ENCODE measurements at places on chromosomes 12 and 14. TPM values are rescaled to one million over a fixed set of nuclear protein-coding genes. Genes with fewer than 3 reads are reported as not detected.

GRCh38 chr12:2668816-2669215 is 126.0 kb upstream of the FKBP4 start:
- no peak for DNase-seq

Gene DNAI7
- total RNA-seq: not detected

GRCh38 chr14:32078023-32078857 is 1.1 kb downstream of the ARHGAP5 start:
- DNase-seq: peak; percentile 8

DNA sequence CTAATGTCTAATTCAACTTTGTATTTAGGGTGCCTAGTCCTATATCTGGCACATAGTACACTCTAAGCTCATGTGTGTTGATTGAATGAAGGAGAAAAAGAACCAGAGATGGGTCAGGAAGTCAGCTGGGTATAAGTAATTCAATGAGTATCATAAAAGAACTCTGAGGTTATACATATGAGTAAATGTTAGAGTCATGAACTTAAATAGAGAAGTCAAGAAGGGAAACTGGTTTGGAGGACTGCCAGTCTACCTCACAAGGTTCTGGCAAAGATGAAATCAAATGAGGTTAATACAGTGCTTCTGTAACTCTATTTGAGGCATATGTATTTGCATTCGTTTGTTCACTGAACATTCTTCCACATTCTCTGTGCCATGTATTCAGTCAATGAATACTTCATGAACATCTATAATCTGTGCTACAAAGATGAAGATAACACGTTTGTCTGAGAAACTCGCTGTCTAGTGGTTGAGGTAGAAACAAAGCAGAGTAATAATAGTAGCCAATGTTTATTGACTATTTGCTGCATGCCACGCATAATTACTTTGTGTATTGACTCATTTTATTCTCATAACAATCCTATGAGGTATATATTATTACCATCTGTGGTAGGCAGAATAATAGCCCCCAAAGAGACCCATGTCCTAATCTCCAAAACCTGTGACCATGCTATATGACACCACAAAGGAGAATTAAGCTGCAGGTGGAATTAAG is 88.9 kb downstream of the PTGER2 start:
- no peak for DNase-seq

DNA sequence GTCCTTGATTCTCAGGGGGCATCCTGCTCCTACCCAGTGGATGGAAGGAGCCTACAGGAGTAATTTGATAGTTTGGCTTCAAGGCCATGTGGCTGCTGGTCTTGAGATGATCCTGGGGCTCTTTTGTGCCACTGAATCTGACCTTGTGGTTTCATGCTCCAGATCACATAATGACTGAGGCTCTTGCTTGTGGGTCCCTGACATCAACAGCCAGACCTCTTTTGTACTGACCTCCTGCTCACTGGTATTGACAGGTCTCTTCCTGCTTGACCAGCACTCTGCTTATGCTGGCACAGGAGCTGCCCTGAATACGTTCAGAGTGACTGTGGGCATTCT is 23.2 kb upstream of the JPH4 start:
- no peak for DNase-seq

Gene KLRK1
- 35.4 TPM for total RNA-seq

Gene SPIC
- total RNA-seq: not detected

DNA sequence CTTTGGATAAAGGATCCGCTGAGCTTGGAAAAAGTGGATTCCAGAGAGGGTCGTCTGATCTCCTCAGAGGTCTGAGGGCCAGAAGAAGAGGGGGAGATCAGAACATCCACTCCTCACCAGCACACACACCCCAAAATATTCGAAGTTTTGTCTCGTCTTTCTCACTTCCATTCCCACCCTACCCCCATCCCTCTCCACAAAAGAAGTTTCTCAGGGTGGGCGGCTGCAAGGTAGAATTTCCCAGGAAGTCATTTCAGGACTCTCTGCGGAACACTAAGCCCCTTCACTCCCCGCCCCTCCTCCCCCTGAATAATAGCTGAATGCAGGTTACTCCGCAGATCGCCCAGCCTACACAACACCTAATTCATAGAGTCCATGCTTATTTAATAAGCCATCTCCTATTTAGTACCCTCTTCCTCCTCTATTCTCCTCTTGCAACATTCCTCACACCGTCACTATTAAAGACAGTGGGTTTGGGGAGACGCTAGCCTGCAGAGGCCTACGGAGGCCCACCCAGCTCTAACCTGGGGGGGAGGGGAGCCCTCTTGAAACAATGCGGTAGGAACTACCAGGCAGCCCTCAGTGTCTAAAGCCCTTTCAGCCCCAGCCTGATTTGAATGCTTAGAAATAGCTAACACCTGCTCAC is 649 bp upstream of the SALL2 start:
- peak; percentile 89 for DNase-seq

DNA sequence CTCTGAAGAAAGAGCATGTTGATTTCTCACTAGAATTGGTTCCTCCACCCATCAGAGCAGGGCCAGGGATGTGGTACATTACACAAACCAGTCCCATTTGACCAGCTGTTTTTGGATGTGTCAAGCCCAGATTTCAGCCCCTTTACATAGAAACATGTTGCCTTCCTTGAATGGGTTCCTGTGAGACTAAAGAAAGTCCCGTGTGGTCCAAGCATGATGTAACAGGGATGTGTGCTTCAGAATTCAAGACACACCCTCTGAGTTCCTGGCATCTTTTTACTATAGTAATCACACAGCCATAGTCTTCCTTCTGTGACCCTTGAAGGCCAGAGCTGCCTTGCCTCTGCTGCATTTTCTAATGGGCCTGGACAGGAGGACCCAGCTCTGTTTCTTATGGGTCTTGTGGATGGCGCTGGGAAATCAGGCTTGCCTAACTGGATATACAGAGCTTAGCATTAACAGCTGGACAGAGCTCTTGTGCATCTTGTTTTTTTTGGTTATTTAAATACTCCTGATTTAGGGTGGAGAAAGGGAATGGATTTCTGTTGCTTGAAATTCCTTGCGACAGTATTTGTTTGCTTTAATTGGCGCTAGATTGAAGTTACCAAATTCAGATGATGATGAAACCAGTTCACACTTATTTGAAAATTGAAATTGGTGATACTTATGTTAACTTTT is 341.0 kb downstream of the ZFP36L1 start:
- no peak for DNase-seq

Gene CEP170B
- 0.09 TPM for total RNA-seq

Gene MTRFR
- total RNA-seq: 32.8 TPM

- DNase-seq: no peak
These were observed 298.8 kb upstream of the TBX3 start for GRCh38 chr12:114982760-114983159.

DNA sequence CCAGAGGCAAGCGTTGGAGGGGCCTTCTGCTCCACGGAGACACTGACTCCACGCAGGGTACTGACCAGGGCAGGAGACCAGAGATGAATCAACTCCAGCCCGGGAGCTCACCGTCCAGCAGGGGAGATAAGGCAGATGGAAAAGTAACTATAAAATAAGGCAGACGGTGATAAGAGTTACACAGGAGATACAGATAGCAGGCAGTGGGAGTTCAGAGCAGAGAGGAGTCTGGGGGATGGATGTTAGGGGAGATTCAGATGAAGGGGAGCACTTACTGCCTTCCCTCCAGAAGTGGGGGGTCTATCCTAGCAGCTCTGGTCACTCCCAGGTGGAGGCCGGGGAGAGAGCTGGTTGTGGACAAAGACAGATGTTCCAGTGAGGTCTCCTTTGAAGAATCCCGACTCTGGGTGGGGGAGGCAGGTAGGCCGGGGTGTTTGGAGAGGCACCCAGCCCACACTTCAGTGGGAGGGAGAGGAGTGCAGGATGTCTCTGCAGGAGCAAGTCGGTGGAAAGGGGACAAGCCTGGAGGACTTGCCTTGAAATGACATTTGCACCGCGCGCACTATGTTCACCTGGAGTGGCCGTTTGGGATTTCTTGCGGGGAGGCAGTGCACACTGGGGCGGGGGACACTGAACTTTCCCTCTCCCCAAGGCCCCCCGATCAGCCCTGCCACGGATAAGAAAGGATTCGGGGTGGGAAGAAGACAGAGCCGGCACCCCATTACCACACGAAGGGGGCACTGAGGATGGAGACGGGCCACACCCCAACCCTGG is 1.2 kb downstream of the PITPNM2 start:
- no peak for DNase-seq

DNA sequence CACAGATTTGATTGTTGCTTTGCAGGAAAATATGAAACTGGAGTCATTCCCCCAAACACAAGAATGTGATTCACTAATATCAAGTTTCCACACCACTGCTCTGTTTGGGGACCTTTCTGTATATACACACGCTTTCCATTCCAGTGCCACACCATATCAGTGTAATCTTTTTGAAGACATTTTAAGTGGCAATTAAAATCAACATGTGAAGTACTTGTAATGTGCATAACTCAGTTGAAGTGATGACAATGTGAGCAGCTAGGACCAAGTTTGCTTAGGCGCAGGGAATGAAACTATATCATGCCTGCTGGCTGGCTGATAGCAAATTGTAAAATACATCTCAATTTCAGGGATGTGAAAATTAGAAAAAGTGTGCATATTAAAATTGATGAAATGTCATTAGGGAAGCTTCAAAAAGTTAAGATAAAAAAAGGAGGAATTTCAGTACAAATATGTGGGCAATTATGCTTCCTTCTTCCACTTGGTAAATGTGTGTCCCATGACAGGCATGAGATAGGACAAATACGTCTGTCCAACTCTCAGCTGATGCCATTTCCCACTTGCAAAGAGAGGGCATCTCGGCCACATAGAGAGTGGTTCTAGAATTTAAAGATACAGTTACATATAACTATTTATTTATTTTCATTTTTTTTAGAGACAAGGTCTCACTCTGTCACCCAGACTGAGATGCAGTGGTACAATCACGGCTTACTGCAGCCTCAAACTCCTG is 43.7 kb downstream of the HSPB8 start:
- no peak for DNase-seq

- DNase-seq: no peak
These were observed 186.4 kb upstream of the PRKD1 start for GRCh38 chr14:30114051-30114450.

Gene ACVRL1
- total RNA-seq: not detected

Gene PDZRN4
- 16.8 TPM for total RNA-seq

- DNase-seq: no peak
These were observed 11.8 kb downstream of the FOXG1 start for GRCh38 chr14:28778138-28779117.

Gene CNTN1
- not detected for total RNA-seq

GRCh38 chr12:52010152-52010622 is 3.4 kb downstream of the TAMALIN start:
- no peak for DNase-seq

GRCh38 chr12:107649661-107650061 is 35.9 kb upstream of the PWP1 start:
- DNase-seq: no peak

Gene REM2
- total RNA-seq: 2.1 TPM

GRCh38 chr12:116672842-116673516 is 64.9 kb downstream of the SPRING1 start:
- peak; percentile 45 for DNase-seq

- no peak for DNase-seq
These were observed 15.1 kb downstream of the ADIPOR2 start for GRCh38 chr12:1705774-1706631.

DNA sequence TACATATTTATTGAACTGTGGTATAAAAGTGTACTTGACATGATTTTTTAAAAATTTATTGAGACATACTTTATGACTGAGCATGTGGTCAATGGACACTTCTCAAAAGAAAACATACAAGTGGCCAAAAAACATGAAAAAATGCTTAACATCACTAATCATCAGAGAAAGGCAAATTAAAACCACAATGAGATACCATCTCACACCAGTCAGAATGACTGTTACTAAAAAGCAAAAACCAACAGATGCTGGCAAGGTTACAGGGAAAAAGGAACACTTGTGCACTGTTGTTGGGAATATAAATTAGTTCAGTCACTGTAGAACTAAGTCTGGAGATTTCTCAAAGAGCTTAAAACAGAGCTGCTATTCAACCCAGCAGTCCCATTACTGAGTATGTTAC is 1177.6 kb downstream of the GALC start:
- DNase-seq: no peak

GRCh38 chr14:73027546-73027945 is 640 bp upstream of the ZFYVE1 start:
- DNase-seq: no peak

Gene SLCO1A2
- not detected for total RNA-seq

- peak; percentile 15 for DNase-seq
These were observed 562 bp downstream of the PAN2 start for GRCh38 chr12:56333197-56333678.

Gene SGPP1
- total RNA-seq: 45.4 TPM

Gene ABCC9
- not detected for total RNA-seq

Gene KRT71
- total RNA-seq: not detected

DNA sequence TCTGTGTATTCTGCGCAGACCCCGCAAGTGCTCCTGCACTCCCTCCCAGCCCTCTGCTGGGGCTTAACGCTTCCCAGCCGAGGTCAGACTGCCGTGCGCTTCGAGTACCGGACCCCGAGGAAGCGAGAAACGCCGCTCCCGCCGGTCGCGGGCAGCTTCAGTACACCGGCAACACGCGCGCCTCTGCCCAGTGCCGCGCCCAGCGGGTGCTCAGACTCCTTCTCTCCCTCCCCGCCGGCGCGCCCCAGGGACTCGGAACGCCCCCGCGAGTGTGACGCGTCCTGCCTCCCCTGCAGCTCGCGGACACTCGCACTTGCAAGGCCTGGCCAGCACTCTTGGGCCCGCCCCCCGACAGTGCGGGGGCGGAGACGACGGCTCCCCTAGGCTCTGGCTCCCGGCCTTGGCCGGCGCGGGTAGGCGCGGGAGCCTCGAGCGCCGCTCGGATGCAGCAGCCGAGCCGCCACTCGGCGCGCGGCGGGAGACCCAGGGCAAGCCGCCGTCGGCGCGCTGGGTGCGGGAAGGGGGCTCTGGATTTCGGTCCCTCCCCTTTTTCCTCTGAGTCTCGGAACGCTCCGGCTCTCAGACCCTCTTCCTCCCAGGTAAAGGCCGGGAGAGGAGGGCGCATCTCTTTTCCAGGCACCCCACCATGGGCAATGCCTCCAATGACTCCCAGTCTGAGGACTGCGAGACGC is at the start of gene PTGER2:
Gene PTGER2 (plus strand): TSS at position 410 of the 692 bp plus-strand sequence. CDS start 237 bp downstream, at position 647.
- no peak for DNase-seq

Gene PIWIL1
- not detected for total RNA-seq

Gene METTL1
- total RNA-seq: 23.6 TPM

Gene LRTM2
- total RNA-seq: not detected

- DNase-seq: peak; percentile 71
These were observed 44.7 kb downstream of the CCDC88C start for GRCh38 chr14:91372671-91373495.

Measured in OCI-LY7 (cell line).